ENCODE measurements at places on chromosomes 11 and 22.
A peak's percentile ranks its signal among the peaks of the same experiment; 100 is the strongest.

DNA sequence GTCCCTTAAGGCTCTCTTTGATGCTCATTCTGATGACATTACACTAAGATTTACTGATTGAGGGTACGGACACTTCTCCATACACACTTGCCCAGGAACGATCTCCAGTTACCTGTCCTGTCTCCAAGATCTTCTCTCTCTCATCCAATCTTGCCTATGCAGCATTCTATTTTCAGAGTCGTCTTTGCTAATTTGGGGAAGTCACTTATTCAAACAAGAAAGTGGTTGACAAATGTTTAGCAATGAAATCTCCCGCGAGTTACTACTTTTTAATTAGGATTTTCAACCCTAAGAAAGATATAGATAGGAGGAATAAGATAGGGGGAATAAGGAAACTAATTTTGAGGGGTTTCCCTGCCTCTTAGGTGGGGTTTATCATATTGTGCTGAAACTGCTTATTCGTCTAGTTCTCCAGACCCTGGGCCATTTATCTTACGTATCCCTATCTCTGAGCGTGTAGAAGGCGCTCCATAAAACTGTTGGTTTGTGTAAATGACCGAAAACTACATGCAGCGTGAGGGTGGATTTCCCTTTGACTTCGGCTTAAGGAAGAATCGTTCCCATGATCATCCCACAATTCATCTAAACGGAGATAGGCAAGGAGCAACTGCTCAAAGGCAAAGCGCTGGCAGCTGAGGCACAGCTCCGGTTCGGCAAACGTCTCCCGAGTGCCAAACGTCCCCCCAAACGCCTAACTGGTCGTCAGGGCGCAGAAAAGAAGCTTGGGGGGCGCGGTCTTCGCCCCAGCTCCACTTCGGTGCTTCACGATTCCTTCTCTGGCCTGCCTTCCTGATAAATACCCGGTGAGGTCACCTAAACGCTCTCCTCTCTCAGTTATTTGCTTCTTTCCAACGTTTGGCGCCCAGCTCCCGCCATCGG is 804 bp downstream of the APIP start:
- H3K4me3 ChIP-seq: peak overlapping the region; percentile 91
- no peaks in the 10 kb centered on the region for H3K27me3 ChIP-seq
- no peak for DNase-seq
- H3K27ac ChIP-seq: peak overlapping the region; percentile 94
- peaks cover 32% of the 10 kb centered on the region for H3K4me1 ChIP-seq

GRCh38 chr11:27864091-27864491 is 163.8 kb upstream of the BDNF start:
- H3K4me3 ChIP-seq: no peak overlapping the region
- H3K4me1 ChIP-seq: no peaks in the 10 kb centered on the region
- H3K27ac ChIP-seq: no peak overlapping the region
- no peaks in the 10 kb centered on the region for H3K36me3 ChIP-seq
- H3K27me3 ChIP-seq: no peaks in the 10 kb centered on the region
- no peak for DNase-seq

GRCh38 chr11:74697722-74698121 is 33.5 kb downstream of the CHRDL2 start:
- H3K4me3 ChIP-seq: no peak overlapping the region
- no peak for DNase-seq

DNA sequence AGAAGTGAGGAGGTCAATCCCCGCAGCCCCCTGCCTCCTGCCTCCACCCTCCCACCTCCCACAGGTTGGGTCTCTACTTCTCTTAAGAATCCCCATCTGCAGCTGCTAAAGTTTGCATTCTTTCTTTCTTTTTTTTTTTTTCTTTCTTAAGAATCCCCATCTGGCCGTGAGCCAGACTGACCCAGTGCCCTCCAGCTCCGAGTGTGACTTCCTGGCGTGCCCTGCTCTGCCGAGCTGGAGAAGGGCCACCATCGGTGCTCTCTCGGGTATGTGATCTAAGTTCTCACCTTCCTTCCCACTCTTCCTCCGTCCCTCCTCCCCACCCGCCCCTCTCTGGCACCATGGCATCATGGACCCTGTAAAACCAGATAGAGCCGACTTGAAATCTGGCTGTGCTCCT is 66.7 kb upstream of the LMO1 start:
- no peak overlapping the region for H3K27ac ChIP-seq
- no peaks in the 10 kb centered on the region for H3K4me1 ChIP-seq
- H3K27me3 ChIP-seq: no peaks in the 10 kb centered on the region
- no peak overlapping the region for H3K4me3 ChIP-seq
- DNase-seq: no peak

DNA sequence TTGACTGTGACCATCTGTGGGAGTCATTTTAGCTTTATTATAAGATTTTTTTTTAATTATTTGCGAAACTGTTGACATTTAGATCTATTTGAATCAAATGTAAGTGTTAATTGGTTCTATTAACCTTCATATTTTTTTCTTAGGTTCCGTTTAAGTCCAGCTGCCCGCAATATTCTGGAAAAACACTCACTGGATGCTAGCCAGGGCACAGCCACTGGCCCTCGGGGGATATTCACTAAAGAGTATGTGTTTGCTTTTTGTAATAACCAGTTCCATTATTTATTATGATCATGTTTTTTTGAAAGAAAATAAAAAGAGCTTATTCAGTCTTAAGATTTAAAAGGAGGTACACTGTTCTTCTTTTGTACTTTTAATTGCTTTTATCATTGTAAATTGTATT is 43.9 kb downstream of the PDHX start:
- no peaks in the 10 kb centered on the region for H3K4me1 ChIP-seq
- no peak overlapping the region for H3K4me3 ChIP-seq
- no peak overlapping the region for H3K27ac ChIP-seq
- DNase-seq: no peak
- peaks cover 8% of the 10 kb centered on the region for H3K36me3 ChIP-seq

- H3K27ac ChIP-seq: no peak overlapping the region
- peaks cover 2% of the 10 kb centered on the region for H3K27me3 ChIP-seq
- no peaks in the 10 kb centered on the region for H3K36me3 ChIP-seq
These were observed 777 bp downstream of the TBX10 start for GRCh38 chr11:67638535-67639437.

DNA sequence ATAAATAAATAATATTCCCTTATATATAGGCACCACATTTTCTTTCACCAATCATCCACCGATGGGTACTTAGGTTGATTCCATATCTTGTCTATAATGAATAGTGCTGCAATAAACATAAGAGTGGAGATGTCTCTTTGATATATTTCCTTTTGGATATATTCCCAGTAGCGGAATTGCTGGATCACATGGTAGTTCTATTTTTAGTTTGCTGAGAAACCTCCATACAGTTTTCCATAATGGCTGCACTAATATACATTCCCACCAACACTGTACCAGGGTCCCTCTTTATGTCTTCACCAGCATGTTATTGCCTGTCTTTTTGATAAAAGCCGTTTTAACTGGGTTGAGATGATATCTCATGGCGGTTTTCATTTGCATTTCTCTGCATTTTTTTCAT is 23.6 kb downstream of the PAMR1 start:
- H3K36me3 ChIP-seq: no peaks in the 10 kb centered on the region
- H3K4me3 ChIP-seq: no peak overlapping the region
- H3K4me1 ChIP-seq: peaks cover 4% of the 10 kb centered on the region
- DNase-seq: no peak

DNA sequence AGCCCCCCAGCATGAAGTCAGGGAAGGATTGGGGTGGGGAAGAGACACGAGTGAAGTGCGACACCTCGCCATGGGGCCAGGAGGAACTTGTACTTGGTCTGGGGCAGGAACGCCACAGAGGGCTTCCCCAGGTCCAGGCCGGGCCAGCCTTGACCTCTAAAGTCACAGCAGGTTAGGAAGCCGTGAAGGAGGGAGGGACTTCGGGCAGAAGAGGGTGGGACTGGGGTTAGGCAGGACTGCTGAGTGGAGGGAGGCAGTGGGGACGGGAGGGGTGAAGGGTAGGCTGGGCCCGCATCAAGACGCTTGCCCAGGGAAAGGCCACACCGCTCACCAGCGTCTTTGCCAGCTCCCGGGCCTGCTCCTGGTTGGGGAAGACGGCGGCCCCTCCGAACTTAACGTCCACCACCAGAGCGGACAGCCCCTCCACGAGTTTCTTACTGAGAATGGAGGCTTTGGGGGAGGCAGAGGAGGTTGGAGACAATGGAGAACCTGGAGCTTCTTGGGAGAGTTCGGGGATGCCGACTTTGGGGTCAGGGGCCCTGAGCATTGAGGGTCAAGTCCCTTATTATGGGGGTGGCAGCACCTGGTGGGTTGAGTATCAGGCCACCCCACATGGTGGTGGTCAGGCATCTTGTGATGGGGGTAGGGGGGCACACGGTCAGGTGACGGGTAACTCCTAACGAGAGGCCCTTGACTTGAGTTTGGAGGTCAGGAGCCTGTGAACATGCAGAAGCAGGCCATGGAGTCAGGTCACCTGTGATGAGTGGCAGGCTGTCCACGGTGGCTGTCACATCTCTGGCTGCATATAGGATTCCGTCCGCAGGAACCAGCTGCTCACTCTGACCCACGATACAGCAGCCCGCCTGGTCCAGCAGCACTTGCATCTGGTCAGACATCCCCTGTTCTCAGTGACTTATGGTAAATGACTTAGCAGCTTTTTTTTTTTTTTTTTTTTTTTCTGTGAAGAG is 1.7 kb upstream of the SCO2 start:
- no peaks in the 10 kb centered on the region for H3K27me3 ChIP-seq
- DNase-seq: peak; percentile 66
- H3K36me3 ChIP-seq: peaks cover 41% of the 10 kb centered on the region
- peak overlapping the region; percentile 80 for H3K4me3 ChIP-seq

DNA sequence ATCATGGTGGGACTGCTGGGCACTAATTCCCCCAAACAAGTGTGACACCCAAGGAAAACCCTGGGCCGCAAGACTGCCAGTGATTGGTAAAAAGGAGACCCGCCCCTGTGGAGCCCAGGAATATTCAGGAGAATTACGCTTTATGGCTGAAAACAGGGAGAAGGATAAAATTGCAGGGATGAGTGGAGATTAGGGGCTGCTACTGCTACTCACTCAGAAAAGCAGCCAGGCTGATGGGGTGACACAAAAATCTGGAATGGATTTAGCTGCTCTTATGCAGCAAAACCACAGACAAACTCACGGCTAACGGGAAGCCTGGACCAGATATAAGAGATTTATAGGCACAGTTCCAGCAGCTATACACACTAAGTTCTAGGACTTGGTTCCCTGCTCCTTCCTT is 4.4 kb upstream of the FBXO3 start:
- H3K27me3 ChIP-seq: peaks cover 46% of the 10 kb centered on the region
- DNase-seq: no peak
- no peaks in the 10 kb centered on the region for H3K36me3 ChIP-seq
- H3K4me3 ChIP-seq: no peak overlapping the region

- no peak for DNase-seq
- H3K27ac ChIP-seq: no peak overlapping the region
- peaks cover 40% of the 10 kb centered on the region for H3K36me3 ChIP-seq
- H3K4me3 ChIP-seq: no peak overlapping the region
- H3K4me1 ChIP-seq: peaks cover 4% of the 10 kb centered on the region
These were observed 61.9 kb downstream of the ATG16L2 start for GRCh38 chr11:72876147-72876546.

All from activated CD8-positive, alpha-beta T cell treated with anti-CD3 and anti-CD28 coated beads, Interleukin-2, amount 10 ng/mL, durations not matched to agents 7 days and 5 days (primary cell).